ENCODE measurements at places on chromosomes 3 and 15.
A peak's percentile ranks its signal among the peaks of the same experiment; 100 is the strongest.

- no peak for DNase-seq
Observed at GRCh38 chr3:115578331-115578730, 45.0 kb upstream of the GAP43 start.

GRCh38 chr15:36363335-36363734 is 216.1 kb upstream of the CDIN1 start:
- DNase-seq = no peak

GRCh38 chr15:48149858-48150257 is 28.2 kb downstream of the MYEF2 start:
- no peak for DNase-seq

- no peak for DNase-seq
Observed at GRCh38 chr3:58334013-58334321, 1.3 kb downstream of the PXK start.

- DNase-seq = no peak
Observed at GRCh38 chr3:195808741-195809290, 2.9 kb downstream of the MUC4 start.

GRCh38 chr3:9947025-9947995 is 4.9 kb downstream of the PRRT3 start:
- peak; percentile 59 for DNase-seq
